ENCODE measurements at places on chromosomes 16 and 17.

DNA sequence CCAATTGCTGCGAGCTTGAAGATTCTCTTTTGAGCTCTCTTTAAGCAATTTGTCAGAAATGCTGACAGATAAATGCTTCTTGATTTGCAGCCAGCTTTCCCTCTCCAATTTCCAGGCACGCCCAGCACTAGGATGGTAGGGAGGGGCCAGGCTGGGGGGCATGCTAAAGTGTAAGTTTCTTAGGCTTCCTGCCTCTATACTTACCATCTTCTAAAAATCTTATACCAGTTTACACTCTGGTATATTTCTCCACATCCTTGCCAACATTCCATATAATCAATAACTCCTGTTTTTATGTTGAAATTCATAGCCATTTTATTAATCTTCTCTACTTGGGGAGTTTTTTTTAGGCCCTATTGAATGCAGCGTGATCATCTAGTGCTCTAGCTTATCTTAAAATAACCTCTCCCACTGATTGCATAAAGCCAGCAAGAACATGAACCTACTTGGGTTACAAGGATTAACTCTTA lies 17.5 kb downstream of the ACSF2 start:
- no peak for DNase-seq

DNA sequence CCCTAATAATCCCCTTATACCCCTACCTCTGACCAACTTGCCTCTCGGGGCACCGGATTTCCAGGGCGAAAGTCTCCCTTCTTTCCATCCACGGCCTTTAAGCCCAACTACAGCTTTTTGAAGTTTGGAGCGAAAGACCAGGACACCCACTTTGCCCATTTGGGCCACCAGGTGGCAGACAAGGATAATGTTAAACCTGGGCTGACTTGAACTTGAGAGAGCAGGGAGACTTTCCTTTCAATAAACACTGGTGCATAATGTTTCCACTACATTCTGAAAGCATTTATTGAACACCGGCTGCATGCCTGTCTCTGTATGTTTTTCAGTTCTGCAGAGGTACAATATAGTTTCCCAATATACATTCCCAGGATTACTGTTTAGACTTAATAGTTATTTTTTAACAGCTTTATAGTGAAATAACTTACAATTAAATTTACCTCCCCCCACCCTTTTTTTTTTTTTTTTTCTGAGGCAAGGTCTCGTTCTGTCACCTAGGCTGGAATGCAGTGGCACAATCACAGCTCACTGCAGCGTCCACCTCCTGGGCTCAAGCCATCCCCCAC lies 6.9 kb upstream of the CES3 start:
- DNase-seq, result peak; percentile 91

- DNase-seq, result no peak
These were observed 1.4 kb upstream of the PITPNA start for GRCh38 chr17:1563786-1564613.

GRCh38 chr17:7611635-7612293 lies 2.9 kb downstream of the FXR2 start:
- no peak for DNase-seq

DNA sequence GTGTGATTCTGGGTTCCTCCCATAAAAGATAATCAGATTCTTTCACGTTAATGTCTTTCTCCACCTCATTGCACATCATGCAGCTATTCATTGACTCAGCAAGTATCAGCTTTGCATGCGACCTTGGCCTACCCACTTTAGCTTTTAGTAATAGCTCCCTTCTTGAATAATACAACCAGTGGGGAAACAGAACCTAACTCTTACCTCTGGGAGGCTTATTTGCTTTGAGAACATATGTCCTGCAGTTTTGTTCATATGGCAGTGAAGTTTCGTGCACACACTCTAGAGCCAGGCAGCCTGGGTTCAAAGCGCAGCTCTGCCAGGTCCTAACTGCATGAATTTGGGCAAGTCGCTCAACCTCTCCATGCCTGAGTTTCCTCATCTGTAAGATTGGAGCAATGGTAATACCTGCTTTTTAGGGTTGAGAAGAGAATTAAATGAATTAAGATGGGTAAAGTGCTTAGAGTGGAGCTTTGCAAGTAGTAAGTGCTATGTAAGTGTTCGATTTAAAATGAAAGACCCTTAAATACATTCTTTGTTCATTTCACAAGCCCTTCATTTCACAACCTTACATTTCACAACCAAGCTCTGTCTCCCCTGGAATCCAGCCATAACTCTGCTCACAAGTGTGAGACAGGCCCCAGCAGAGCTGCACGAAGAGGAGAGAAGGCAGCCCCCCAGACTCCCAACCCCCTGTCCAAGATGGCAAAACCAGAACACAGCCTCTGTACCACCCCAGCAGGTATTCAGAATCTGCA lies 29.3 kb downstream of the MAPT start:
- DNase-seq, result no peak

GRCh38 chr16:79390481-79391051 lies 210.0 kb downstream of the MAF start:
- no peak for DNase-seq

- no peak for DNase-seq
These were observed 8.0 kb downstream of the CACNA1H start for GRCh38 chr16:1160773-1161348.

DNA sequence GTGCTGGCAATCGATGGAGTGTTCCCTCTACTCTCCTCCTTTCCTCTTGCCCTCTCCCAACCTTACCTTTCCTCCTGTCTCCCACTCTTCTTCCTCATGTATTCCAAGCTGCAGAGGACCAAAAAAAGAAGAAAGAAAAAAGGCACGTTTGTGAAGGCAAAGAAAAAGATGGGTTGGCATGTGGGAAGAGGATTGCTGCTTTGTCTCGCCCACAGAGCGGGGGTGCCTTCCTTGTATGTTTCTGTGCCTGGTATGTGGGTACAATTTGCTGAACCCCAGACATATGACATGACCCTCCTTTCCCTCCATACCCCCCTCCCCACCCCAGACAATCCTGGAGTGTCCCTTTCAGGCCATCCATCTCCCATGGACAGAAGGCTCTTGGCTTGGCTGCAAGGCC lies 13.1 kb upstream of the CTCF start:
- no peak for DNase-seq

Measured in activated CD8-positive, alpha-beta T cell treated with anti-CD3 and anti-CD28 coated beads for 36 hours (primary cell).